ENCODE measurements at places on chromosomes 2 and 18.
A peak's percentile ranks its signal among the peaks of the same experiment; 100 is the strongest.

DNA sequence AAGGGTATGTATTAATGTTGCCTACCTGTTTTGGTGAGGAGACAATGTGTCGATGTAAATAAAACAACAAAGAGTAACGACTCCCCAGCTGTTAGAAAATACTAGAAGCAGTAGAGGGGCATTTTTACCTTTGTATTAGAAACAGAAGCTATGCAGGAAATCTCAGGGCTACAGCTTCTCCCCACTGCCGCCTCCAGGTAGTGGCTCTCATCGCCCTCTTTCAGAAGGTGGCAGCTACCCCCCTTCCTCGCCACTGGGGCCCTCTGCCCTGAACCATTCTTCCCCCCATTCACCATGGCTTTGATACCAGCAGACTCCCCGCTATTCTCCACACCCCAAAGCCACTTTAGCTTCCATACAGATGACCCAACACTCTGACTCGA lies 6.7 kb downstream of the PLA2R1 start:
- peak; percentile 34 for DNase-seq

- no peak for DNase-seq
These were observed 443.8 kb downstream of the MBD2 start for GRCh38 chr18:53780666-53781065.

DNA sequence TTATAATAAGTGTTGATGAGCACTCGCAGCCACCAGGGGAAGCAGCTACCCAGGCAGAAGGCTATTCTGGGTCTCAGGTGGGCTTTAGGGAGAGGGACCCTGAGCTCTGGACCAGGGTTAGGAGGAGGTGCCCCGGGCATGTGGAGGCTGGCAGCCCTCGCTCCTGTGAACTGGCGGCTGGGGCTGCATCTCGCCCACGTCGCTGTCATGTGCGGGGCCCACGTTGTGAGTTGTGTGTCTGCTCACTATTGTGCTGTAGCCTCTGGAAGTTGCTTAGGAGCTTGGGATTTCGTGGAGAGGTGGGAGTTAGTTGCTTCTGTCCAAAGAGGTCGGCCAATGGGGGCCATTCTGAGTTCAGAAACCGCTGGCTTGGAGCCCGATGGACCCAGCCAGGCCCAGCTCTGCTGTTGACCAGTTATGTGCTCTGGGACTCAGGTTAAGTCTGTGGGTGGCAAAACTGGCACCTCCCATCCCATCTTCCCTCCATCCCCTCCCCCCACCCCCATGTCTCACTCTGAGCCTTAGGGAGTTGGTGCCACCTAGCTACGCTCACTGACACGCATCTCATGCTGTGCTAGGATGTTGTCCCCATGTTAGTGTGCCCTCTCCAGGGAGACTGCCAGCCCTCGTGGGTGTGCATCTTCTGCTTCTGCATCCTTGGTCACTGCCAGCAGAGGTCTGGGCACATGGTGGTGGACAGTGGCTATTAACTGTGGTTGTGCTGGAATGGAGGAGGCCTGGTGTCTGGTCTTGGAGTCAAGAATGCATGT lies 18.5 kb downstream of the RRM2 start:
- DNase-seq = no peak

DNA sequence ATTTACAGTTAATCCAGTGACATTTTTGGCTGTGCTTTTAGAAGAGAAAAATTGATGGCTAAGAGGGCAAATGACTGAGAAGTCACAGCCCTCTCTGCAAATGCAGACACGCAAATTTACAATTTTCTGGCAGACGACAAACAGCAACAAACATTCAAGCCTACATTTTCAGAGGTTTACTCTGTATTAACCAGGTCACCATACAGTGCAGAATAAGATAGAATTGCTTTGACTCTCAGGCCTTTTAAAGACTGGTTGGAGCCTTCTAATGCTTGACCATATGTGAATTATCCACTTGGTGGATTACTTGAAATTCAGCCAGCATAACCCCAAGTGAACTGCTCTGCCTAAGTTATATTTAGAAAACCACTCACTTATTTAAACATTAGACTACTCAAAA lies 280.9 kb upstream of the STON1 start:
- no peak for DNase-seq

GRCh38 chr2:134203175-134203574 lies 50.7 kb upstream of the MGAT5 start:
- DNase-seq = no peak

DNA sequence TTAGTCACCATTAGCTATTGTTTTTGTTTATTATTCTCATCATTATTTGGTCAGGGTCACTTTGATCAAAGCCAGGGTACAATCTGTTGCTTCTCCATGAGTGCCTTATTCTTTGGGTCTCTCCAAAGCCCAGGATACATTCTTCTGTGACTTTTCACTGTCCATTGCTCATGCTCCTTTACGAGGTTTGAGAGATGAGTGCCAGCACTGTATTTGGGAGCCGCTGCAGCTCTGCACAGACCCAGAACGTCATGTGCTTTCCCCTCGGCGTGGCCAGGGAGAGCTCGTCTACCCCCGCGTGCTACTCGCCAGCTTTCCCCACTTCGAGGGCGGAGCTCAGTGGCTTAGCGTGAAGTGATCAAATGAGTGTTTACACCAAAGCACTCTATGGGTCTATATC lies 123.7 kb downstream of the COL6A3 start:
- no peak for DNase-seq

DNA sequence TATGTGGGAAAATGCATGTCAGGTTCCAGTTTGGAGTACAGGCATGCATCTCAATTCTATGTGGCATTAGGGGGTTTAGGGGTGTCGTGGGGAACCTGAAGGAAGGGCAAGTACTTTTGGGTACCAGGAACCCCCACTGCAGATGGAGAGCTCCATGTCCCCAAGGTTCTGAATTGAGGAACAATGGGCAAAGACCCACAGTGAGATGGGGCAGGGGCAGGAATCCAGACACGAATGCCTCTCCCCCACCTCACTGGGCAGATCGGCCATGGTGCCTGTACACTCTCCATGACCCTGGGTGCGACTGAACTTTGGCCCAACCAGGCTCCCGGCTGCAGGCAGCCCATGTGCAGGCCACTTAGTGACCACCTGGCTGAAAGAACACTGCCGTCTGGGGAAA lies 209.3 kb downstream of the HAUS1 start:
- DNase-seq = no peak

Measured in iPS-NIHi11 (cell line).